ENCODE measurements at places on chromosomes 6 and 20. TPM values are rescaled to one million over a fixed set of nuclear protein-coding genes. Genes with fewer than 3 reads are reported as not detected.

Gene KHDC3L
- not detected for total RNA-seq

GRCh38 chr20:63518946-63519667 lies 1.5 kb upstream of the PPDPF start:
- DNase-seq: no peak

DNA sequence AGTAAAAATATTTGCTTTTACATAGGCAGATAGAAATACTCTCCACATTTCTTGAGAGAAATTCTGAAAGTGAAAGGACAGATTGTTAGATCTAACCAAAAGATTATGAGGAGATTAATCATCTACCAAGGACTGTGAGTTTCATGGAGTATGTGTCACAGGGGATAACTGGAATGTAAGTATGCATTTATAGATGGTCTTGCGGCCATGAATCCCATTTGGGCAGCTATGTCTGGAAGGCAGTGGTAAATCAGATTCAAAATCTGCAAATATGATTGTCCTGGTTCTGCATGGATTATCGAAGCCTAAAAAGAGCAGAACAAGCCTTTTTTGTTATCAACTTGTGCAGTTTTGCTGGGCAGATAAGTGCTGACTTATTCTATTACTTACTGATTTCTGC lies 293.8 kb downstream of the RFPL4B start:
- peak; percentile 68 for DNase-seq

GRCh38 chr20:51450221-51450712 lies 92.3 kb downstream of the NFATC2 start:
- DNase-seq: no peak

Gene CST4
- not detected for total RNA-seq

DNA sequence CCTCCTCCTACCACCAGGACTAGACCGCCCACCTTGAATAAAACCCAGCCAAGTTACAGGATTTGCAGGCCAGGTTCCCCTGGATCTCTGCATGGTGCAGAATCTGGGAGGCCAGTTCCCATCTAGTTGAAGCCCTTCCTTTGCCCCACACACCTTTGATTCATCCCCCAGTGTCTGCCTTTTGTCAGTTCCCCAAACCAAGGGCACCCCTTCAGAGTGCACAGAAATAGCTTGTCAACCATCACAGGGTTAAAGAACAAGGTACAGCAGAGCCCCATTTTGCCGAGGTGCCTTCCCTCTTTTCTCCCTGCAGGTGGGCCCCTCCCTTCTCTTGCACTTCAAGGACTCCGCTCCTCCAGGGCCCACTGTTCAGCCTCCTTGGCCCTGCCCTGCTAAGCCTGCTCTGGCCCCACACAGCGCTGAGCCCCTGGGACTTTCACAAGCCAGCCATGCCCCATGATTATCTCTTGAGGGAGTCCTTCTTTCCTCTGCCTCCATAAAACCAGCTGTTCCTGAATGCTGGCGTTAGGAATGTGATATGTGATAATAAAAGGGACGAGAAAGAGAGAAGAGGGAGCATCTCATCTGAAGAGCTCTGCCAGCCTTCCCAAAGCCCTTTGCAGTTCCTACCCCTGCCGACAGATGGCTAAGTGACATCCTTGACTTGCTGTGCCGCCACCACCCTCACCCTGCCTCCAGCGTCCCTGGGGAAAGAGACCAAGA lies 280.3 kb downstream of the CDC5L start:
- DNase-seq: peak; percentile 64

- DNase-seq: peak; percentile 22
Measured at GRCh38 chr20:48180024-48180423, 394.7 kb upstream of the SULF2 start.

Gene SLC35D3
- total RNA-seq: not detected

GRCh38 chr6:42148058-42148457 lies 5.6 kb upstream of the C6orf132 start:
- no peak for DNase-seq

GRCh38 chr20:8356806-8357205 lies 224.7 kb downstream of the PLCB1 start:
- DNase-seq: no peak

- DNase-seq: peak; percentile 88
Measured at GRCh38 chr6:37024656-37025337, 19.3 kb downstream of the FGD2 start.

Gene TRIM40
- total RNA-seq: not detected

DNA sequence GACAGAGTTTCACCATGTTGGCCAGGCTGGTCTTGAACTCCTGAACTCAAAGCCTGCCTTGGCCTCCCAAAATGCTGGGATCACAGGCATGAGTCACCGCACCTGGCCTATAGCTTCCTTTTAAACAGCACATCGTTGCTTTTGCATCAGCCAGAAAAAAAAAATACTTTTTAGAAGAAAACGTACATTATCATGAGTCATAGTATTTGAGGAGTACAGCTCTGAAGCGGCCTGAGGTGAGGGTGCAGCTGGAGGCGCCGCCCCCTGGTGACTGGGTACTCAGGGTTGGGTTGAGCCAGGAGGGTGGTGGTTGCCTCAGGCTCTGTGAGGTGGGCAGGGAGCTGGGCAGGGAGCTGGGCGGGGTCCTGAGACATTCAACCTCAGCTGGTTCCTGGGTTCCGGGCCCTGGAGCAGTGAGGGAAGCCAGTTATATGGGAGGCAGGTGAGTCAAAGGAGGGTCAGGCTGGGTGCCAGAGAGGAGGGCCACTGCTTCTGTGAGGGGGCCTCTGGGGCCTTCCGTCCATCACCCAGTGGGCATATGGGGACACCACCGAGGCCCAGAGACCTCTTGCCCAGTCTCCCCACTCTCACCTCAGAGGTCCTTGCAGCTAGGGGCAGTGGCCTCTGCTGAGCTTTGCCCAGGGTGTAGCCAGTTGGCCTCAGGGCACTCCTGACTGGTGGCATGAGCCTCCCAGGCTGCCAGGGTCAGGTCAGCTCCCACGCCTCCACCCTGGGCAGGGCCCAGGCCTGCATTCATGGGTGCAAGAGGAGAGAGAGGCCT lies 11.7 kb upstream of the ID1 start:
- peak; percentile 98 for DNase-seq

- no peak for DNase-seq
Measured at GRCh38 chr20:35260426-35260825, 17.5 kb downstream of the MMP24OS start.

GRCh38 chr20:56616716-56617115 lies 12.4 kb upstream of the TFAP2C start:
- DNase-seq: no peak

DNA sequence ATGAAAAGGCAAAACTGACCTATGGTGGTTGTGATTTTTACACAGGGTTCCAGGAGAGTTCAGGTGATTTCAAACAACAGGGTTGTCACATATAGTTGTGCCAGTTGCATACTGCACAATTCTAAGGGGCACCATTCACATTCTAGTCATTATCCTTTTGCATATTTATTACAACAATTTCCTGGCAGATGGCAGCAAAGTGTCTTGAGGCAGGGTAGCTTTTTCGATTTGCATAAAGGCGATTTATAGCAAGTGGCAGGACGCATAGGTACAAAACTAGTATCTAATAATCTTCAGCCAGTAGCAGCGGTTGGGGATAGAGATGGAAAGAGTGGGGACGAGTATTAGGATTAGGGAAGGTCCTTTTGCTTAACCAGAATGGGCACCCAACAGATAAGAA lies 46.5 kb upstream of the TRAF3IP2 start:
- no peak for DNase-seq

Gene CHRNA4
- not detected for total RNA-seq

GRCh38 chr6:43713643-43714310 lies 26.2 kb upstream of the MRPS18A start:
- no peak for DNase-seq

GRCh38 chr6:2663123-2663522 lies 87.6 kb downstream of the MYLK4 start:
- no peak for DNase-seq

Measured in Daoy (cell line).